COLO829 (cell line): ENCODE measurements at places on chromosomes 13 and 19.

GRCh38 chr19:55576746-55577145, 3.9 kb downstream of the ZNF579 start:
- DNase-seq, result no peak

DNA sequence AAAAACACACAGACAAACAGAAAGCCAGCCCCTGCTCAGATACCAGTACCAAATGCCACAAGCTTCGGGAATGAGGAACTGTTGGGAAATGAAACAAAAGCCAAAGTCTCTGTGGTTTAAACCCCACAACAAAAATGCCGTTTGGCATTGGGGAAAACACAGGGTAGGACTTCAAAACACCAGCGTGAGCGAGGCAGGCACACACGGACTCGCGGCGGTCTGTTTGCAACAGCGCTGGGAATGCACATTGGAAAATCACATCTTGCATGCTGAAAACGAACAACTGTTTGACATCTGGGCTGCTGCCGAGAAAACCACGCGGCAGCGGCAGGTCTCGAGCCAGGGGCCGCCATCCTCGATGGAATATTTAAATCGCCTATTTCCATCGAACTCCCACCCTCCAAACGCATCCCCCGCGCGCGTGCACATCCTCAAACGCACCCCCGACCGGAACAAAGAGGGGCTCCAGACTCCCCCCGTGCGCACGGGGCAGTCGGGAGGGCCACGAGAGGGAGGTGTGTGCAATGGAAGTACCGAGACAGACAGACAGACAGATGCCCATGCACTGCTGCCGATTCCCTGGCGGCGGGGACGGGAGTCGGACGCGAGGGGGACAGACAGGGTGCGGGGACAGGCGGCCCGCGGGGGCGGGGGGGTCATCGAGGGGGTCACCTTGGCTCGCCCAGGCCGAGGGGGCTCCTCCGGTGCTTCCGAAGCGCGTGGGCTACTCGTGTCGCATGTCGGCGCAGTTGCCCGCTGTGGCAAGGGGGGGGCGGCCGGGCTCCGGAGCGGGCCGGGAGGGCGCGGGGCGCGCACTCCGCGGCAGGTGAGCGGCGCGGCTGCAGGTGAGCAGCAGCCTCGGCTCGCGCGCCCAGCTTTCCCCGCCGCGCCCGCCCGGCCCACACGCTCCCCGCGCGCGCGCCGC, at the start of gene GPR12:
Gene GPR12 (minus strand): TSS at position 880 of the 925 bp plus-strand sequence. CDS start 959 bp downstream, outside the sequence.
- no peak for DNase-seq

- peak; percentile 9 for DNase-seq
Observed at GRCh38 chr13:92716749-92717148, 509.9 kb upstream of the GPC6 start.

DNA sequence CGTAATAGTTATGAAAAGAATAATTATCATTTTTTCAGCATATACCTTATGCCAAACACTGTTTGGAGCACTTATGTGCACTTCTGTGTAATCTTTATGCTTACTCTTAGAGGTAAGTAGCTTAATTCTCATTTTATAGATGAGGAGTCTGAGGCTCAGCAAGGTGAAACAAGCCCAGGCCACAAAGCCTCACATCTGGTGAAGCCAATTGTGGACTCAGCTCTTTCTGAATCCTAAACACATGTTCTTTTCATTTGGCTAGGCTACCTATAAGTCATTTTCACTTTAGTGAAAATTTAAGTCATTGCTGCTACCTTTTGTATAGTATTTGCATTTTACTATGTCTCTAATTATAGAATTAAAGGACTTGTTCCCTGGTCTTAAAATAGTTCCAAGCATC, 84.0 kb downstream of the CYSLTR2 start:
- DNase-seq, result no peak

- DNase-seq, result no peak
Observed at GRCh38 chr13:105282406-105283285, 1252.8 kb downstream of the EFNB2 start.

DNA sequence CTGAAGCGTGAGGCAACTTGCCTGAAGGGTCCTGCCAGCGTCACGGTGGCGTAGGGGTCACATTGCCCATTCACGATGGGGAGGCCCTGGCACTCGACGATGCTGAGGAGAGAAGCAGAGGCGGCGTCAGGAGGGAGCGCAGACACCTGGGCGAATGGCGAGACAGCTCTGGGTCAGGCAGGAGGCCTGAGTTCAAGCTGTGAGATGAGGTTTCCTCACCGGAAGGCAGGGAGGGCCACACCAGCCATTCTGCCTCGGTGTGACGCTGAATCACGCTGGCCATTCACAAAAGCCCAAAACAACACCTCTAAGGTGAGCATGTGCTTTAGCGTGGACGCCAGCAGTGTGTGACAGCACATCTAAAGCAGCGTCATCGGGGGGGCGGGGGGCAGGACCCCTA, 54.0 kb upstream of the C13orf46 start:
- no peak for DNase-seq

DNA sequence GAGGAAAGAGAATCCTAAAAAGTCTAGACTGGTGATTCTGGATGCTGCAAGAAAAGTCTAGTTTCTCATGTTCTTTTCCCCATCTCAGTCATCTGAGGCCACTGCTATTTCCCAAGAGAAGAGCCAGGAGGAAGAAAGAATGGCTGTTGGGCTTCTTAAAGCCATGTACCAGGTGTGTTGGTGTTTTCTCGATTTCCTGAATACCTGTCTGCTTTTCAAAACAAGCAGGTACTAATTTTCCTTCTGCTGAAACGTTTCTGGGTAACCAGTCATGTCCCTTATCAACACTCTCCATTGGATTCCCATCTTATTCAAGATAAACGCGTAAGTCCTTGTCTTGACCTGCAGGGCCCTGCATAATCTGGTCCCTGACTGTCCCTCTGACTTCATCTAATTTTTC, 1.1 kb downstream of the ZNF570 start:
- no peak for DNase-seq

- DNase-seq, result no peak
Observed at GRCh38 chr13:114235697-114236096, 1.0 kb downstream of the CDC16 start.

DNA sequence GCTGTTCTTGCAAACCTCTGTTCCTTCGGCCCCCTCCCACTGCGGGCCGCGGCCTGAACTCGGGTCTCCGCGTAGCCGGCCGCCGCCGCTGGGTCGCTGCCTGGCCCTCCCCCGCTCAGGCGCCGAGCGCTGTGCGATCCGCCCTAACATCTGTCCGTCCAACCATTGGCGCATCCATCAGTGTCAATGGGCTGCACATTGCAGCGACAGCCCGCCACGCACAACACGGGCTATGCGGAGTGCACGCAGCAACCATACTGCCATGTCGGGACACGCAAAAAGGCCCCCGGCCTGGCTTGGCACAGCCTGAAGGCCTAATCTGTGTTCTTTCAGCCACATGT, 2.6 kb upstream of the TSHZ3 start:
- no peak for DNase-seq

- DNase-seq, result no peak
Observed at GRCh38 chr19:4985551-4985991, 16.7 kb downstream of the KDM4B start.

DNA sequence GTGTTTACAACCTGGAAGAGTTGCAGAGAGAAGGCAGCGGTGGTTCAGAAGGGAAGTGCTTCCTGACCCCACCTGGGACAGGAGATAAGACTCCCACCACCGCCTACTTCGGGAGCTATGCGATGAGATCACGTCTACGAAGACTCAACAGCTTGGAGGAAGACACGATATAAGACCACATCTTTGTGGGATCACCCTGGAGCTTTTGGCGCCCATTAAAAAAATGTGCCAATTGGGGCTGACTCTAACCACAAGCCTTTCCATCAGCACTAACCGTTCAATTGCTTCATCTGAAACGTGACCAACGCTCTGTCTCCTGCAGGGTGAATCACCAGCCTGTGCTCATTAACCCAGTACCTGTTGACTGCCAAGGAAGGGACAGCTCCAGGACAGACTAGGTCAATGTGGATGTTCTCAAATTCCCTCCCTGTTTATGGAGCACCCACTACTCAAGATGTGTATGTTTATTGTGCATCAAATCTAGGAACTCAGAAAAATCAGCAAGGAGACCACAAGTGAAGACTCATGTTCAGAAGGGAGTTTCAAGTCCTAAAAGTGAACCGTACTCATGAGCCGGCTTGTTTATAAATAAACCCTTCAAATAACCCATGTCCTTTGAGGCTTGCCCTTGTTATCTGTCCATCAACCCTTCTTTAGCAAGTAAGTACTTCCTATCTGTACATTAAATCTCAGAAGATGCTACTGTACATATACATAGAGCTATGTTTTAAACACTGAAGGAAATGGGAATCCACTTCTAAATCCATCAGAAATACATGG, 67.5 kb downstream of the LATS2 start:
- no peak for DNase-seq

DNA sequence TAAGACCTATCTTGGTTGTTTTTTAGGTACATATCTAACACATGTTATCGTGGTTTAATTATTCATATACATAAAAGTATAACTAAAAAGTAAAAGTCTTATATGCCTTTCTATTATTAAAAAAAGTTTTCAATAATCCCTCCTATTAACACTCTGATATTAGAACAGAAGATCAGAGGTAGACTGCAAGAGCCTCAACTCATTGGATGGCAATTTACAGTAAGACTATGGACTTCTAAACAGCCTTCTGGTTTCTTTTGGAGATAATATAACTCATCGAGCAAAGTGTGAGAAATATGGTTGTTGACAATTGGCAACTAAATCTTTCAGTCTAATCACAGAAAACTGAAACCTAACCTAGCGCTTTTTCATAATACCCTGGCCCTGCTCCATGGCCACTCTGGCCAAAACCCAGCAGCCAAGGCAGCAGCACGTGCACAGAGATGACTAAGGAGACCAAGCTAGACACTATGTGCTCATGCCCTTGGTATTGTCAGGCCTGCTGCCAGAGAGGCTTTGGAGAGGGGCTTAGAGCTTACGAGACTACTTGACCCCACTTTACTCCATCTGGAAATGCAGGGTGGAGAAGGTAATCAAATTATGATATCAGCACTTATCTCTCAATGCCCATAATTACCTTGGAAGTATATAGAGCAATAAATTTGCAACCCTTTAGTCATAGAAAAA, 40.6 kb upstream of the EEF1AKMT1 start:
- DNase-seq, result no peak
